ENCODE measurements at places on chromosomes 2 and 18.

- H3K4me1 ChIP-seq, result no peaks in the 10 kb centered on the region
- no peak overlapping the region for H3K27ac ChIP-seq
- H3K4me3 ChIP-seq, result no peak overlapping the region
- no peak for DNase-seq
These were observed 107.9 kb downstream of the ALPK2 start for GRCh38 chr18:58520969-58521368.

- no peaks in the 10 kb centered on the region for H3K4me1 ChIP-seq
- H3K4me3 ChIP-seq, result no peak overlapping the region
- H3K36me3 ChIP-seq, result no peaks in the 10 kb centered on the region
- H3K27ac ChIP-seq, result no peak overlapping the region
- H3K27me3 ChIP-seq, result no peaks in the 10 kb centered on the region
These were observed 109.0 kb downstream of the AQP4 start for GRCh38 chr18:26756556-26756955.

GRCh38 chr2:65240657-65241056, 13.0 kb downstream of the ACTR2 start:
- peaks cover 35% of the 10 kb centered on the region for H3K4me1 ChIP-seq
- H3K27me3 ChIP-seq, result no peaks in the 10 kb centered on the region
- peak overlapping the region; percentile 3 for H3K4me3 ChIP-seq
- peak overlapping the region; percentile 56 for H3K27ac ChIP-seq

GRCh38 chr18:44733069-44733753, 52.5 kb downstream of the SETBP1 start:
- H3K4me3 ChIP-seq, result no peak overlapping the region
- H3K27ac ChIP-seq, result no peak overlapping the region
- no peaks in the 10 kb centered on the region for H3K27me3 ChIP-seq
- peaks cover 55% of the 10 kb centered on the region for H3K4me1 ChIP-seq
- DNase-seq, result no peak

DNA sequence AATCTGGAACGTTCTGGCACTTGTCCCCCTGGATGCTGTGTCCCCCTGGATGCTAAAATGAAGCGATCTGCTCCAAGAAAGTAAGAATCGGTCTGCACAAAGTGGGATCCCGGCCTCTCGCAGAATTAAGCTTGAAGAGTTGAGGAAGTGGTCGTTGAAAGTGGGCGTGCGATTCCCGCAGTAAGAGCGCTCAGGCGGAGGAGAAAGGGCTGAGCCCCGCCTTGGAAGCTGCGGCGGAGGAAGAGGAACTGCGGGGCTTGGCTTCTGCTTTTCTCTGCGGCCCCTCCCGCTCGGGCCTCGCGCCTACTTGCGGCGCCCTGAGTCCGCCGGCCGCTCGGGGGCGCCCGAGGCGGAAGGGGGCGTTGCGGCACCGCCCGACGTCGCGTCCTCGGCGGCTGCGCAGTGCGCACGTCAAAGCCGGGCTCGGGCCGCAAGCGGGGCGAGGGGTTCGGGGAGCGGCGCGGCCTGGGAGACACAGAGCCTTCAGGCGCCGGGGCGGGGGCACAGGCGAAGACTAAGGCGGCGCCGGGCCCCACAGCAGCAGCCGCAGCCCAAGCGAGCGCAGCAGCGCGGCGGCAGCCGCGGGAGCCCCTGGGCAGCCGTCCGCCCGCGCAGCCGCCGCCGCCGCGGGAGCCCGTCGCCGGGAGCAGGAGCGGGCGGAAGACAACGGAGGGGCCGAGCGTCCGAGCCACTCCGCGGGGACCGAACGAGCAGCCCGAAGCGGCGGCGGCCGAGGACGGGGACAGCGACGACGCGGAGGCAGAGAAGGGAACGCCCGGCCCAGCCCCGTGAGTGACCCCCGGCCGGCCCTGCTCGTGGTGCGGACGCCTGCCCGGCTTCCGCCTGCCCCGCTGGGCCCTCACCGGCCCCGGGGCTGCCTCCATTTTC, at the start of gene CAB39:
Gene CAB39 (plus strand): TSS at position 400 of the 888 bp plus-strand sequence. CDS start 47,160 bp downstream, outside the sequence.
- H3K27ac ChIP-seq, result peak within 1 kb of the TSS; percentile 90
- peaks cover 43% of the 10 kb centered on the region for H3K4me1 ChIP-seq
- H3K4me3 ChIP-seq, result peak within 1 kb of the TSS; percentile 94

DNA sequence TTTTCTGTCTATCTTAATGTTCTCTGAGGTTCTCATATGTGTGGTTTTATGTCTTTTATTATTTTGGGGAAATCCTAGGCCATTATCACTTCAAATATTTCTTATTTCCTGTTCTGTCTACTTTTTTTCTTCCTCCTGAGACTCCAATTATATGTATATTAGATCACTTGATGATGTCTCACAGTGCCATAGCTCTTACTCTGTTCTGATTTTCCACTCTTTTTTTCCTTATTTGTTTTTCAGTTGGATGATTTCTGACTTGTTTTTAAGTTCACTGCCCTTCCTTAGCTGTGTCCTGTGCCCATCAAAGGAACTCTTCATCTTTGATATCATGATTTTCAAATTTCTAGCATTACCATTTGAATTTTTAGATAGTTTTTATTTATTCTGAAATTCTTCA, 24.1 kb downstream of the FAM228B start:
- H3K27ac ChIP-seq, result no peak overlapping the region
- H3K4me1 ChIP-seq, result no peaks in the 10 kb centered on the region
- no peak for DNase-seq
- no peak overlapping the region for H3K4me3 ChIP-seq

DNA sequence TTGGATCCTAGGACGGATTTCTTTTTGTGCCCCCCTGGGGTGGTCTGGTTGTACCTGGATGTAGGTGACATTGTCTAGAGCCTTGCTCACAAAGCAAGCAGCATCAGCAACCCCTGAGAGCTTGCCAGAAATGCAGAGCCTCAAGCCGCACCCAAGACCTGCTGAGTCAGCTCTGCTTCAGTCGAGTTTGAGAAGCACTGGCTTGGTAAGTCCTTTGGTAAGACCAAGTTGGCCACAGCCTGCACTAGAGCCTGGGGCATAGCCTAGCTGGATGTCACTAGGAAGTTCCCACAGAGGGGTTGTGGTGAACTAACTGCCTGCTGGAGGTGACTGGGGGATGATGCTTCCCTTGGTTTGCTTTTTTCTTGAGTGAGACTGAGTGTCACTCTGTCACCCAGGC, 6.2 kb downstream of the ABCG5 start:
- peaks cover 2% of the 10 kb centered on the region for H3K36me3 ChIP-seq
- peaks cover 40% of the 10 kb centered on the region for H3K27me3 ChIP-seq
- DNase-seq, result no peak

- no peaks in the 10 kb centered on the region for H3K36me3 ChIP-seq
- no peak overlapping the region for H3K4me3 ChIP-seq
- H3K27ac ChIP-seq, result no peak overlapping the region
- no peak for DNase-seq
- H3K4me1 ChIP-seq, result no peaks in the 10 kb centered on the region
These were observed 232.8 kb upstream of the ATP5MC3 start for GRCh38 chr2:175414191-175414881.

- peak overlapping the region; percentile 72 for H3K27ac ChIP-seq
- H3K4me3 ChIP-seq, result no peak overlapping the region
- H3K36me3 ChIP-seq, result peaks cover 13% of the 10 kb centered on the region
- peaks cover 54% of the 10 kb centered on the region for H3K4me1 ChIP-seq
These were observed 28.6 kb downstream of the KCMF1 start for GRCh38 chr2:84999553-84999955.

DNA sequence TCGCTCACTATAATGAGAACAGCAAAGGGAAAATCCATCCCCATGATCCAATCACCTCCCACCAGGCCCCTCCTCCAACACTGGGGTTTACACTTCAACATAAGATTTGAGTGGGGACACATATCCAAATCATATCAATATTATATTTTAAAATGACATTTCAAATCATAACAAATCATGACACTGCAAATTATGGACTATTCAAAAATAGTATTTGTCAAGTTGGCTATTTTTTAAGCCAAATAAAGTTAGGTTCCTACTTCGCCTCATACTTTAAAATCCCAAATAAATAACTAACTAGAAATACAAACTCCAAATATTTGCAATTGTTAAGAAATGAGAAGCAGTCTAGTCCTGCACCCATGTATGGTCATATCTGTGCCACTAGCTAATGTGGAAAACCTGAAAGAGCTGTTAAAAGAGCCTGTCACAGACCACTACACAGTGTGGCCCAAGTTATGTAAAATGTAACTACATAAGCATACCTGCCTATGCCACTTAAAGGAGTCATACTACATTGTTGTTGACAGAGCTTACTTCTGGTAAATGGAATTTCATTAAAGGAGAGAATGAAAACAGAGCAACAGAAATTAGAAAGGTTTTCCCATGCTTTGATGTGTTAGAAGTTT, 334.7 kb upstream of the GULP1 start:
- no peaks in the 10 kb centered on the region for H3K27me3 ChIP-seq
- no peak overlapping the region for H3K27ac ChIP-seq
- peaks cover 2% of the 10 kb centered on the region for H3K36me3 ChIP-seq
- no peak overlapping the region for H3K4me3 ChIP-seq

DNA sequence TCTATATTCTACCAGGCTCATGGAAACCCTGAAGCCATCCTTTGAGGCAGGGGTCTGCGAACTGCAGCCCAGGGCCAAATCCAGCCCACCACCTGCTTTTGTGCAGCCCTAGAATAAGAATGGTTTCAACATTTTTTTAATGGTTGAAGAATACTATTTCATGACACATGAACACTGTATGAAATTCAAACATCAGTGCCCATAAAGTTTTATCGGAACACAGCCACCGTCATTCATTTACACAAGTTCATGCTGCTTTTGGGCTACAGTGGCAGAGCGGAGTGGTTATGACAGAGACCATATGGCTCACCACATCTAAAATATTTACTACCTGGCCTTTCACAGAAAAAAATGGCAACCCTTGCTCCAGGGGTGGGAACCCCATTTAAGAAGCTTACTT, 124.2 kb upstream of the EPAS1 start:
- peaks cover 20% of the 10 kb centered on the region for H3K4me1 ChIP-seq
- no peaks in the 10 kb centered on the region for H3K36me3 ChIP-seq
- no peak overlapping the region for H3K27ac ChIP-seq
- no peak overlapping the region for H3K4me3 ChIP-seq
- no peaks in the 10 kb centered on the region for H3K27me3 ChIP-seq
- DNase-seq, result no peak

- no peaks in the 10 kb centered on the region for H3K4me1 ChIP-seq
- no peak overlapping the region for H3K27ac ChIP-seq
- no peaks in the 10 kb centered on the region for H3K27me3 ChIP-seq
- DNase-seq, result no peak
- no peaks in the 10 kb centered on the region for H3K36me3 ChIP-seq
These were observed 993.6 kb downstream of the LRP1B start for GRCh38 chr2:141137122-141137693.

DNA sequence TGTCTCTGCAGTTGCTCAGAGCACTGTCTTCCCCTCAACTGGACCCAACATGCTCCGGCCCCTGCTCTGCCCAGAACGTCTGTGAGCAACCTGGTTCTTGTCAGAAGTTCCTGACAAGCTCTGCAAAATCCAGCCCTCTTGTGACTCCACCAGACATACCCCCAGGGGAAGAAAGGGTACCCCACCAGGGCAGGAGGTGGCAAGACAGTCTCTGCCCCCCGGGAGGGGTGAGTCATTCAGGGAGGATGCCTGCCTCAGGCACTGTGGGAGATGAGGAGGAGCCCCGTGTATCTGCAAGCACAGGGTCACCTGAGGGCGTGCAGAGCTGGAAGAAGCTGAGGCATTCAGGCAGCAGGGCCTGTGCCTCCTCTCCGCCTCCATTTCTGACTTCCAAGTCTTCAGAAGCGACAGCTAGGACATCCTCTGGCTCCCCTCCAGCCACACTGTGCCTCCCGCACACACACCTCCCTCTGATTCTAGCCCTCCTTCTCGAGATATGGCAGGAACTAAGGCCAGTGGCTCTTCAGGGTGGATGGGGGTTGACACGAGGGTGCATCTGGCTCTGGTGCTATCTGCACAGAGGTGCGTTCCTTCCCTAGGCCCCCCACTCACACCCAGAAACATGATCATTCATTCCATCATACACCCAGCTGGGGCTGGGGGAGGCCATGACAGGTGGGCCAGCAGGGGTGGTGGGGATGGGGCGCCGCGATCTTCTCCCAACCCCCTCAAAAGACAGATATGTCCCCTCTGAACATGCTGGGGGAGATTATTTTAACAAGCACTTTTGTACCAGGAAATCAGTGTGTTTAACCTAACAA, 222.2 kb downstream of the CYP26B1 start:
- H3K4me3 ChIP-seq, result no peak overlapping the region
- DNase-seq, result no peak
- no peaks in the 10 kb centered on the region for H3K27me3 ChIP-seq
- no peak overlapping the region for H3K27ac ChIP-seq
- no peaks in the 10 kb centered on the region for H3K36me3 ChIP-seq

All from central memory CD8-positive, alpha-beta T cell (primary cell).